ENCODE measurements at places on chromosomes 2 and 18.

- peak; percentile 47 for DNase-seq
Observed at GRCh38 chr2:70946832-70947442, 11.2 kb downstream of the ATP6V1B1 start.

- DNase-seq: no peak
Observed at GRCh38 chr18:12686100-12686499, 16.4 kb downstream of the CEP76 start.

- no peak for DNase-seq
Observed at GRCh38 chr18:12741351-12741750, 38.5 kb downstream of the PSMG2 start.

GRCh38 chr2:9844036-9844483 lies 786 bp downstream of the TAF1B start:
- no peak for DNase-seq

- DNase-seq: no peak
Observed at GRCh38 chr2:198961547-198961946, 496.2 kb downstream of the SATB2 start.

DNA sequence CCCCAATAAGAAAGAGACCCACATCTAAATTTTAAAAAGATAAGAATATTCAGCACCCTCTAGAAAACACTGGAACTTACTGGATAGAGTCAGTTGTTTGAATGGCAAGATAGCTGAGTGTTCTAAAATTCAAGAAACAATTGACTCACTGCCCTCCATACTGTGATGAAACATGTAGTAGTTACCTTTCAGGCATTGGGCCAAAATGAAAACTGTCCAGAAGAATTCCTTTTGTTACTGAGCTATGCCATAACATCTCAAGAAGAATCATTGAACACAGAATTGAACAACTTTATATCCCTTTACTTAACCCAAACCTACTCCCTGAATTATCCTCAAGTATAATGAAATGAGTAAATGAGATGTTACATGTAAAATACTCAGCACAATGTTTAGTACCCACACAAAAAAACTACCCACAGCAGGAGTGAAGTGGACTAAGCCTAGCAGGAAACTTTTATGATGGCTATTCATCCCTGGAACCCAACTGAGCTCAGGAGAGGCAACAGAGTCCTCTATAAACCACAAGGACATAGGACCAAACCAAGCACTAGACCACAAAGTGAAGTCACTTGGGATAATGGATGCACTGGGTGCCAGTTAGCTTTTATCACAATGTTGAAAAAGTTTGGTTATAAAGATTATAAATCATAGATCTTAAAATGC lies 32.7 kb downstream of the RBM43 start:
- no peak for DNase-seq

DNA sequence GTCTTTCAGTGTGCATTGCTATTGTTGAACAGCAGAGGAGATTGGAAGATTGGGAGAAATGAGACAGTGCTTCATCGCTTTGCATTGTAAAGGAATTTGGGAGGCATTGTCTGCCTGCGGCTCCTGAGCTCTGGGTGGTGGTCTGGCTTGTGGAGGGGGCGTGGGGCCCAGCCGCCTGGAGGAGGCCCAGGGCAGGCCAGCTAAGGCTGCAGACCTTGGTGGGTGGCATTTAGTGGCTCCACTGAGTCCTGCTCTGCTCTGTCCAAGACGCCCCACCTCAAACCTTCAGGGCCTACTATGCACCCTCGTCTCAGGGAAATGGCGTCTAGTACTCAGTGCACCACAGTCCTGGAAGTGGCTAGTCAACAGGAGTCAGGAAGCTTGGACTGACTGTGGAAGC lies 5.7 kb upstream of the HS1BP3 start:
- DNase-seq: no peak

DNA sequence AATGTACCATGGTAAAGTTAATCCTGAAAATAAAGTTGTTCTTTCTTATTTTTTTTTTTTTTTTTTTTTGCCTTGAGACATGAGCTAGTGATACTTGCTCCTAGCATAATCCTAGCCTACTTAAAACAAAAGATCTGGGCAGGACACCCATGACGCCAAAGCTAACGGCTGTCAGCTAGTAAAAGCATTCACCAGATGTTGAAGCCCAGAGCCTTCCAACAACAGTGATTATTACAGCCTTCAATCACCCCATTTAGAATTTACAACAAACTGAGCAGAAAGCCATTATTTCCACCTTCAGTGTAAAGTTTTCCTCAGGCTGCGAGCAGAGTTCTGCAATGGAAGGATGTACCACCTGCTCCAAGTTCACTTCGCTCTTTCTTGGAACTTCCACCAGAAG lies 259.5 kb downstream of the SP3 start:
- DNase-seq: no peak

GRCh38 chr2:77470096-77470495 lies 52.1 kb downstream of the LRRTM4 start:
- DNase-seq: no peak

GRCh38 chr2:105731511-105731910 lies 13.2 kb upstream of the NCK2 start:
- no peak for DNase-seq

DNA sequence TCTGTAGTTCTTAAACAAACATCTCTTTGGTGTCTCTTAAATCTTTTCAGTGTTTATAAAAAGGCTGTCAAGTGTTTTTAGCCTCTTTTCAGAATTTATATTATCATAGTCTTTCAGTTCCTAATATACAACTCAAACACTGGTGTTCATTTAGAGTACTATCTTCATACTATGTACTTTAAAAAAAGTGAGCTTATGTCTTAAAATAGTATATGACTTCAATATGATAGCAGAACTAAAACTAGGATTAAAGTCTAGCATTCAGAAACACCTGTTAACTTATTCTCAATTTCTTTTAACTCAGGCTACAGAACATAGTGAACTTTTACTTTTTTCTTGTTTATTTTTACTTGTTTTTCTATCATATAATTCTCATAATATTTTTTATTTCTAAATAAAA lies 14.7 kb upstream of the IKZF2 start:
- DNase-seq: no peak

All from NCI-H1092 treated with DMSO at 0.1 percent for 48 hours (cell line).